MM.1S (cell line): ENCODE measurements at places on chromosomes 4 and X.

DNA sequence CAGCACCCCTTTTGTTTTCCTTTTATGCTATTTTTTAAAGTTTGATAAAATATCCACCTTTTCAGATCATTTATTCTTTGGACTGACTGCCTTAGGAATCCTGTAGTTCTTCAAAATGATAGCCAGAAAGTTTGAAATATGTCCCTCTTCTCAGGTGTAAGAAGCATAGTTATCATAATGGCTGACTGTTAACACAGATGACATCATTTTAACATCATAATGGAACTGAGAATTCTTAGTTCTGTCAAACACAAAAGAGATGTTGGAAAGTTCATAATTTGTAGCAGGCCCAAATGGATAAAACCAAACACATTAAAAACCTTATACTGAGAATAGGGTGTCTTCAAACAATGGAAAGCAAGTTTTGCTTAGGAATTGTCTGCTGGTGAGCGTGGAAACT, 1254.4 kb downstream of the ADGRL3 start:
- no peak for DNase-seq

GRCh38 chrX:151180400-151180799, 4.0 kb downstream of the GPR50 start:
- no peak for DNase-seq

DNA sequence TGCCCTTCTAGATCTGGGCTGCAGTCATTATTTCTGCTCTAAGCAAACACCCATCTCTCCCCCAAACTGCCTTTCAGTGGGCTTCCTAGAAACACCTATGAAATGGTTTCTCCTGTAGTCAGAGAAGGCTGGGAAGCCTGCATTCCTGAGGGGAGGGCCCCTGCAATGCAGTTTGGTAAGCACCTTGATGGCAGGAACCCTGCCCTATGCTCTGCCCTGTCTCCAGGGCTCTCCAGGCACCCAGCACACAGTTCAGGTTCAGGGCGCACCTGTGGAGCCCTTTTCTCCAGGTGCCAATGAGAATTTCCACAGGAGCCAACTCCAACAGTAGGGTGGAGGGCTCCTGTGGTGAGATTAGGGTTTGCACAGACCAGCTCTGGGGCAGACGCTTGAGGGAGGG, 69.1 kb upstream of the FBXW7 start:
- no peak for DNase-seq

- DNase-seq: no peak
Measured at GRCh38 chr4:43316813-43317212, 424.3 kb downstream of the GRXCR1 start.

DNA sequence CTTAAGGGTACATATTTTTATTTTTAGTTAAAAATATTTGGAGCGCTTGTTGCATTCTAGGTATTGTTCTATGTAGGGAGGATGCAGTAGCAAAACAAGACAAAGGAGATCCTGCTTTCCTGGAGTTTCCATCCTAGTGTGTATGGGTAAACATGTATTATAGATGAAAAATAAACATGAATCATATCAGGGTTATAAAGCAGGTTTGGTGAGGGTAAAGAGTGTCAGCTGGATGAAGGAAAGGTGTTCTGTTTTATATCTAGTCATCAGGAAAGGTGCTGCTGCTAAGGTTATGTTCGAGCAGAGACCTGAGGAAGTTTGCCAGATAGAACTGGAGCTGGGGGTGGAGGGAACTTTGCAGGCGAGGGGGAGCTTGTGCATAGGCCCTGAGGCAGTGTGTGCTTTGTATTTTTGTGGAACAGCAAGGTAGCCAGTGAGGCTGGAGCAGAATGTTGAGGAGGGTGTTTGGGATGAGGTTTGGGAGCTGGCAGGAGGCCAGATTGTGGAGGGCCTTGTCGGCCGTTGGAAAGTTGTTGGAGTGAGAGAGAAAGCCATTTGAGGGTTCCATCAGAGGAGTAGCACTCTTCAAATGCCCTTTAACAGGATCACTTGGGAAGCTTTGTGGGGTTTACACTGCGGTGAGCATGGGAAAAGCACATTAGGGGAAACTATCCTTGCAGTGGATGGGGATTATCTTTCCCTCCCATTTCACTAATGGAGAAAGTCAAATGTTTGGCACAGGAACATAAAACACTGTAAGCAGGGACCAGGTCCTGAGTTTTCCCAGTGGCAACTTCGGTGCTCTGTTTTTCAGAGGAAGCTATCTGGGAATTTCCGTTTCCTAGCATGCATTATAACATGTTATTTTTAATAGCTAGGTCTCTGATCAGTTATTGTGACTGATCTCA, 35.9 kb downstream of the AFF1 start:
- no peak for DNase-seq

DNA sequence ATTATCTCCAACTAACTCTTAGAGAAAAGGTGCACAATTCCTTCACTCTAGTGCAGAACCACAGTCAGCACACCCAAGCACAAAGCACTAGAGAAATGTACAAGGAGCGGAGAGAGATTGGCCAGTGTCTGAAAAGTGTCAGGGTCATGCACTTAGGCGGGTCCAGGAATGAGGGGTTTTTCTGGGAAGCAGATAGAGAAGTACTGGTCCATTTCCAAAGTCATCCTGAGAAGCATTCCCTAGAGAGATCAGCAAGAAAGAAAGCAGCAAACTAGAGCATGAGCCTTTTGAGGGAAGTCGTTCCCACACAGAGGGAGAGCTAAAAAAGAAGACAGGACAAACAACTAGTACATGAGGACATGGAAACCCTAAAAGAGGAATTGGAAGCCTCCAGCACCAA, 168.1 kb upstream of the MAP3K15 start:
- DNase-seq: no peak
